ENCODE measurements at places on chromosomes 4 and X. TPM values are rescaled to one million over a fixed set of nuclear protein-coding genes. Genes with fewer than 3 reads are reported as not detected.

Gene MGARP
- 1.4 TPM for total RNA-seq

Gene SOWAHB
- total RNA-seq: 2.4 TPM

Gene DIAPH2
- 34.2 TPM for total RNA-seq

Gene CXorf49
- 0.39 TPM for total RNA-seq

Gene LRBA
- 30.6 TPM for total RNA-seq

Gene NCBP2L
- total RNA-seq: not detected

Gene USP51
- total RNA-seq: 7.1 TPM

Gene KDR
- 16.1 TPM for total RNA-seq

Gene TMEM164
- total RNA-seq: 22.0 TPM

Gene CT45A2
- total RNA-seq: not detected

Gene SLC16A2
- 5.5 TPM for total RNA-seq

Gene ZNF81
- 4.7 TPM for total RNA-seq

Gene SUV39H1
- 6.7 TPM for total RNA-seq

Gene CXCL8
- total RNA-seq: 0.33 TPM

Gene CD38
- under 0.01 TPM for total RNA-seq

Gene MAGEA12
- not detected for total RNA-seq

Gene VCX2
- total RNA-seq: not detected

Gene TMEM31
- total RNA-seq: 0.39 TPM

Gene RTL9
- total RNA-seq: under 0.01 TPM

Gene TRIM60
- not detected for total RNA-seq

Gene HSD17B13
- not detected for total RNA-seq

Gene CTAG1B
- total RNA-seq: not detected

Gene NHS
- total RNA-seq: under 0.01 TPM

Gene TCP11X2
- not detected for total RNA-seq

Gene SULT1E1
- not detected for total RNA-seq

Gene POF1B
- total RNA-seq: 3.1 TPM

Gene NPNT
- total RNA-seq: 0.22 TPM

Gene BST1
- total RNA-seq: 25.1 TPM

Gene HTR2C
- under 0.01 TPM for total RNA-seq

Gene CFAP97
- 16.5 TPM for total RNA-seq

Gene EMCN
- not detected for total RNA-seq

Gene PSAPL1
- not detected for total RNA-seq

Gene RBMXL3
- total RNA-seq: not detected

Gene FGG
- not detected for total RNA-seq

Gene MAGEB2
- not detected for total RNA-seq

Gene BEX1
- total RNA-seq: not detected

Gene ESX1
- not detected for total RNA-seq

Gene BCORL1
- 0.65 TPM for total RNA-seq

Gene TNIP2
- total RNA-seq: 45.9 TPM

Gene SMIM10
- 1.6 TPM for total RNA-seq

Gene ARHGAP6
- 0.11 TPM for total RNA-seq

Gene ACE2
- 0.11 TPM for total RNA-seq

Gene GRIA3
- total RNA-seq: not detected

Gene INTS6L
- total RNA-seq: 4.1 TPM

Gene SSX4
- not detected for total RNA-seq

Gene CENPVL1
- not detected for total RNA-seq

Gene SERPINA7
- total RNA-seq: not detected

Gene ALB
- total RNA-seq: not detected

Gene SMR3A
- total RNA-seq: not detected

Gene CYTL1
- total RNA-seq: not detected

Gene KIAA0232
- total RNA-seq: 25.9 TPM

Gene PCDH19
- 0.11 TPM for total RNA-seq

Gene ATOH1
- not detected for total RNA-seq

Gene EXOC1L
- total RNA-seq: not detected

Gene EVC2
- total RNA-seq: 9.8 TPM

Gene DRD5
- not detected for total RNA-seq

Gene GPM6B
- not detected for total RNA-seq
